ENCODE measurements at places on chromosomes 2 and 18.
A peak's percentile ranks its signal among the peaks of the same experiment; 100 is the strongest.

- DNase-seq, result no peak
These were observed 25.8 kb upstream of the PLB1 start for GRCh38 chr2:28469947-28470535.

DNA sequence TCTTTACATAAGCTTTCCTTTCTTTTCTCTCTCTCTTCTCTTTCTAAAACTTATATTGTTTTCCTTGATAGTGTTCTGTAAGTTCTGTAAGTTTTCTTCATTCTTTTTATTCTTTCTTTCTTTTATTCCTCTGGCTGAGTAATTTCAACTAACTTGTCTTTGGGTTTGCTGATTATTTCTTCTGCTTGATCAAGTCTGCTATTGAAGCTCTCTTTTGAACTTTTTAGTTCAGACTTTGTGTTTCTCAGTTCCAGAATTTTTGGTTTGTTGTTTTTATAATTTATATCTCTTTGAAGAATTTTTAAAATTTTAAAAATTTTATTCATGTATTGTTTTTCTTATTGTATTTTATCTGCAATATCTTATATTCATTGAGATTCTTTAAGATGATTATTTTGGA lies 795.8 kb upstream of the SALL3 start:
- DNase-seq, result no peak

- no peak for DNase-seq
These were observed 360.2 kb downstream of the CDH7 start for GRCh38 chr18:66111018-66111417.

DNA sequence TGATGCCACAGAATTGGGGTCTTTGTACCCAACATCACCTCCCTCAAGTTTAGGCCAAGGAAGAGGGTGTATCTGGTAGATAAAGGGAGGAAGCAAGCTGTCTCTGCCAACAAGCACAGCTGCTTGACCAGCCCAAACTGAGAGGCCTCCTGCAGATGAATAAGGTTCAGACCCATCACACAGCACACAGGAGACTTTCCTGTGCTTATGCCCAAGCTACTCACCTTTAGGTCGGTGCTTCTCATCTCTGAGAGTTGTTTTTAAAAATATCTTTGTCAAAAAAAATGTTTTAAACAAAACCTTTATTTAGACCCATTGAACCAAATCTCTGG lies 24.7 kb upstream of the SP3 start:
- no peak for DNase-seq

DNA sequence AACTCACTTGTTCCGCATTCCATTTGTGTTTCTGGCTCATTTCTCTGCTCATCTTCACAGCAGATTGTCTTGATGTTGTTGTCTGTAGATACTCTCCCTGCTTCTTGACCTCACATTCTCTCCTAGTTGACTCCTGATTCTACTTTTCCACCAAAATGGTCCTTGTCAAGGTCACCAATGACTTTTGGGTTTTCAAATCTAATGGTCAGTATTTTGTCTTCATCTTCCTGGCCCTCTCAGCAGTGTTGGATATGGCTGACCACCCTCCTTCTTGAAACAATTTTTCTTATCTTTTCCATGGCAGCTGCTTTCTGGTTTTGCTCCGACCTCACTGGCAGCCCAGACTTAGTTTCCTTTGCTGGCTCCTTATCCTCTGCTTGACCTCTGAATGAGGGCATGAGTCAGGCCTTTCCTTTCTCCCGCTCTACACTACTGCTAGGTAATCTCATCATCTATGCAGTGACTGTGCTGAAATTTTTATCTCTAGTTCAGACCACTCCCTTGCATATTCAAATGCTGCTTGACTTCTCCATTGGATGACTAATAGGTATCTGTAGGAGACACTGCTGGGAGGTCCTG lies 386.6 kb upstream of the SPRED2 start:
- no peak for DNase-seq

DNA sequence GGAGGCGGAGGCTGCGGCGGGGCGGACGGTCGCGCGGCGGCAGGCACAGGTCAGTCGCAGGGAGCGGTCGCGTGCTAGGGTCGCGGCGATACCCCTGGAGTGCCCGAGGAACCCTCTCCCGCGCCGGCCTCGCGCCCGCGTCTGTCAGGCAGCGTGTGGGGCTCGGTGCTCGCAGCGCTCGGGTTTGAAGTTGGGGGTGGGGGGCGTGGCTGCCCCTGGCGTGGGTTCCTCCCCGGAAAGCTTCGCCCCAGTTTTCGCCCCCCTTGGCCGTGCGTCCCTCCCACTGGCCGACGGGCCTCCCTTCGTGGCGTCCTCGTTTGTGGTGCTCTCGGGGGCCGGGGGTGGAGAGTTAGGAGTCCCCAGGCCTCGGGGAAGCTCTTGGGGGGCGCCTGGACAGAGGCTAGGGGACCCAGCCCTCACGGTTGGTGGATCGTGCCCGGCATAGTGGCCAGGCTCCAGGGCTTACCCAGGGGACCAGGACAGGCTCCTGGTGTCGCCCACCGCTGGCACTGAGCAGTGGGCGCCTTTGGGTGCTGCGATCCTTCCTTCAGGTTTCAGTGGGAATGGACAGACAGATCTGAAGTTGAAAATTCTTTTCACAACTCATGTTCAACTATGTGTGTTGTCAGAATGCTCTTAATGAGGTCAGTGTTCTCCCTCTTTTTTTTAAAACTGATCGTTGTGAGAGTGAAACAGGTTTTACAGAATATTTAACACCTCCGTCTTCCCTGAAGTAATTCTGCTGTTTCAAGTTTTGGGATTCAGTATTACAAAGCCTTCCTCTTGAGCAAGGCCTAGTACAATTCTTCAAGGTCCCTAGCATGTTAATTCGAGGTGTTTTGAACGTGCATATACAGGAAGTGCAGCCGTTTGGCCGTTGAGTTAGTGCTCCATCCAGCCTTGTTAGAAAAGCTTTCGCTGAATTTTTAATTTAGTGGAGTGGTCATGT lies 604 bp downstream of the RALBP1 start:
- DNase-seq, result no peak

DNA sequence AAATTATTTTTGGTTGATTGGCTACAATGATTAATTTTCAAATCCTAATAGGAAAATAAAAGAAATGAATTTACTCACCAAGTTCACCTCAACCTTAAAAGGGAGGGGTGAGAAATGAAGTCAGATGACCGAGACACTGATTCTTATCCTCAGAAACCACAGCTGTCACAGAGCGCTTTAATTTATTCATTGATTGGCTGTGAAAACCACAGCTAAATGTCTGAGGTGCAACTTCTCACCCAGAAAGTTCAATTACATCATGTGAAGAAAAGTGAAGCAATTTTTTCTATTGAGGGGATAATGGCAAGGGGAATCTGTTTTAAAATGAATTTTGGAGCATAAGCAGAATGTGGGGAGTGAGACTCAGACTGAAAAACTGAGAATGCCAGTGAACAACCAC lies 128.4 kb downstream of the RNF152 start:
- DNase-seq, result no peak

- no peak for DNase-seq
These were observed 238.8 kb downstream of the LDLRAD4 start for GRCh38 chr18:13457327-13457726.

DNA sequence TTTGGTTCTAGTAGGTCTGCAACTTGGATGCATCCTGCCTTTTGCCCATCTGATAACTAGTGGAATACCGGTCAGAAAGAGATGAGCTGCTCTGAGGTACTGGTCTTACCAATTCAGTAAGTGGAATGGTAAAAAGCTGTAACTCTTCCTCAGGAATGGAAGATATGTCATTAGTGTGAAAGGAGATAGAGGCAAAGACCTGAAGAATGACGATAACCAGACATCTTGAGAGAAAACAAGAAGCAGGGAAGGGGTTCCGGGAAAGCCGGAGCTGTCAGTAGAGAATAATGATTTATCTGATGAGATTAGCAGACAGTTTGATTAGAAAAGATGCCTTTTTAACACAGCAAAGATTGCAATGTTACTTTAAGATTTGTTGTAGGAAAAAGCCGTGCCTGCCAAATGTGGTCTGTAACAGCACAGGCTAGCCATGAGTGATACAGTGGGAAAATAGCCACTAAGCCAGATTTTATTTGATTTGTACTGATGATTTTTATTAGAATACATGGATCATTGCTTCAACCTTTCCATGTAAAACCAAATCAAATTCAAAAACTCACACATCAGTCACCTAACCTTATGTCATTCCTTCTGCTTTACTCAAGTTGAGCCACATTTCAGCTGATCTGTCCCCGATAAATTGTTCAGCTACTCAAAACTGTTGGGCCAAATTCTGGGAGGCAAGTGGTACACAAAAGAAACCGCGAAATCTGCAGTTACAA lies 110.0 kb downstream of the TCF4 start:
- DNase-seq, result no peak

- no peak for DNase-seq
These were observed 667.2 kb downstream of the ZEB2 start for GRCh38 chr2:143852759-143853158.

DNA sequence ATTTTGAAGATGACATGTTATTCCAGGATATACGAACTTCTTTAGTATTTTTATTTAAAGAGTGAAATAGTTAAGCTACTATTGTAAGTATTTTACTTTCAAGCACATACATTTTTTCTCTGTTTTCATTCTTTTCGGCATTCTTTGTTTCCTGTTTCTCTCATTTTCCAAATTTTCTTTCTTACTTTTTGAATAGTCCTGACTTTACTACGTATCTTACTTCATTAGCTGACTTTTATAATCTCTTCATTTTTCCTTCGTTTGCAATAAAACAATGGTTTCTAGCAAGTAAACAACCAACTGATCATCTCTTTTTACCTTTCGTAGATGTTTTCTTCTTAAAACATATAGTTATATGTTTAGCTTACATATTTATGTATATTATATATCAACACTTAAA lies 11.8 kb downstream of the CAVIN2 start:
- DNase-seq, result no peak

- no peak for DNase-seq
These were observed 239.4 kb upstream of the HNMT start for GRCh38 chr2:137724912-137725311.

DNA sequence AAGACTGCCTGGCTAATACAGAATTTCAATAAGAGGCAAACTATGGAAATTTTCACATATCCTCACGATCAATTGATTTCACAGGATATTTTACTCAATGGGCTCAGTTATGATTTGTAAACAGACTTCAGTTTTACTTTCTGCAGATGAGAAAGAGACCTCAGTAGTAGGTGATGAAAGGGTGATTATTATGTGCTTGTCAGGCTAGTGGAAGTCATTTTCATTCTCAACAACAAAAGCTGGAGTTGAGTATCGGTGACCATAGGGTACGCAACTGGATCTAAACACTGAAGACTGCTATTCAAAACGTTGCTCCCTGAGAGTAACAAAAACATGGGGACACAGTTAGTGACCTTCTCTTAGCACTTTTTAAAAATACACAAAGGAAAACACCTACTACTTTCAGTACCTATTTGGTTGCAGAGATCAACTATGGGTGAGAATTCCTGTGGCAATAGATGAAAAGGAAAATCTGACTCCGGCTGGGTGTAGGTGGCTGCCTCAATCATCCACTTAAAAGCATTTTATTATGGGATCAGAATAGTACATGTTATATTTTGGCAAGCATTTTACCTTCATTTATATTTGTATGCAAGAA lies 126.2 kb upstream of the VRK2 start:
- DNase-seq, result no peak

- DNase-seq, result no peak
These were observed 618.9 kb upstream of the SLC39A10 start for GRCh38 chr2:195038153-195038552.

DNA sequence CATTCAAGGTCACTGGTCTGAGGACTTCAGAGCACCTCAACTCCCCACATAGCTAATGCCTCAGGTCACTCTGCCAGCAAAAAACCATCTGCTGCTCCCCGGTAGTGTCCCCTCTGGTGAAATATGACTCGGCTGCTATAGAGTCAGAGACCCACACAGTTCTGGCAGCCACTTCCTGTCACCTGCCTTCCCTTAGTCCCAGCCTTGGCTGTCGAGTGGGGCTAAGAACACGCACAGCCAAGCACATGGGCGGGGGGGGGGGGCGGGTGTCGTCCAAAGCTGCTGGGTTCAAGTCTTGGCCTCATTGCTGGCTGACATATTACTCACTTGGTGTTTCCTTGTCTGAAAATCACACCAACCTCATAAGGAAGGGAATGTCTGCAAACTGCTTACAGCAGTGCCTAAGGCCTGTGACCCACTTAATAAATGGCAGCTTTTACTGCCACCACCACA lies 37.5 kb downstream of the POLR1A start:
- DNase-seq, result peak; percentile 89

DNA sequence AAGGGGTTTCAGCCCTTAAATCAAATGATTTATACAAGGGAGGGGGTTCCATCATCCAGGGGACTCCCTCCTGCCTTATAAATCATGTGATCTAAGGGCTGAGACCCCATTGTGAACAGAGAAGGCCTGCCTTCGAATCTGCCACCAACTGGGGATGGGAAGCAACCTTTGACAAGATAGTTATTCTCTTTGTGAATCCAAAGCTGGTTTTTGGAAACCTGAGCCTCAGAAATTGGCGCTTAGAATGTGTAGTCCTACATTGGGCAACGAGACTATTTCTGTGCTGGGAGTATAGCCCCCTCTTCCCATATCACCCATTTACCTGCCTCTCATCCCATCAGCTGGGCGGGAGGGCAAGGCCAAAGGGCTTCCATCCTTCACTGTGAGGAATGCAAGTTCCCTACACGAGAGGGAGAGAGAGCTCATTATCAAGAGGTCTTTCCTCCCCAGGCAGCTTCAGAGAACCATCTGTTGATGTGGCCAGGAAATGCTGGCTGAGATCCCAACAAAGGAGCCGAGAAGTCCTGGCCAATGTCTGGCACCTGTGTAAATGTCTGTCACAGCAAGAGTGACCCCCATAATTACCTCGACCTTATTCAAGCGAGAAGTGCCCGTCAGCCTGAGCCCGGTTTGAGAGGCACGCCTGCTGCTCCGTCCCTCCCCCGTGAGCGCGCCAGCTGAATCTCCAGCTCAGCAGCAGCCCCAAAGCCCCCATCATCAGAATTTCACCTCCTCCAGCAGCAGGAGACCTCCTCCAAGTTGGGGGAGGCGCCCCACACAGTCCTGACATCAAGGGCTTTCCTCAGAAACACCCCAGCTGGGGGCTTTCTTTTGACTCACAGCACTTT lies 48.4 kb upstream of the APCDD1 start:
- DNase-seq, result peak; percentile 25

- DNase-seq, result no peak
These were observed 22.0 kb downstream of the MYL12B start for GRCh38 chr18:3283908-3284307.

GRCh38 chr18:79958981-79959380 lies 5.5 kb upstream of the HSBP1L1 start:
- DNase-seq, result no peak

GRCh38 chr2:119198240-119198840 lies 25.3 kb upstream of the STEAP3 start:
- DNase-seq, result no peak

DNA sequence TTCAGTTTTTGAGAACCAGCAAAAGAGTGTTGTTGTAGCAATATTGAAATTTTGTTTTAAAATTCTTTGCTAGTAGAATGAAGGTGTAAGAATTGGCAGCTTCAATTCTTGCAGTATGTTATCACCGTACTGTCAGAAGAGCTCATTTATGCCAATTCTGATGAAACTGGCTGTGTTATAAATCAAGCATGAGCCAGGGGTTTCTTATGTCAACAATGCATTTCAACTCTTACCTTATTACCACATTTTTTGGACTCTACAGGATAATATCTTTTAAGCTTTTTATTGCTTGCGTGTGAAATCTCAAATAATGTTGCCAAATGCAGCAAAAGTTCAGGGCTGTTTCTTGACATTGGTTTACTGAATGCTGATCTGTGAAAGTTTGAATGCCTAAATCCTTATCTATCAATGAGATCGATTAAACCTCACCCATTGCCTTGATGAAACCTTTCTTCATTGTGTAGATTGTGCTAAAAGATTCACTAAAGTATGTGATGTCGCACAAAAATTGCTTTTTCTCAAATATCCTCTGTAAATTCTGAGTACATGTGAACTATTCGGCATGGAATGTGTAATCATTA lies 1389.3 kb upstream of the ZEB2 start:
- DNase-seq, result no peak
